ENCODE measurements at places on chromosomes 13 and 19. TPM values are rescaled to one million over a fixed set of nuclear protein-coding genes. Genes with fewer than 3 reads are reported as not detected.

GRCh38 chr19:31054430-31054829 lies 294.8 kb downstream of the TSHZ3 start:
- peak; percentile 56 for DNase-seq

DNA sequence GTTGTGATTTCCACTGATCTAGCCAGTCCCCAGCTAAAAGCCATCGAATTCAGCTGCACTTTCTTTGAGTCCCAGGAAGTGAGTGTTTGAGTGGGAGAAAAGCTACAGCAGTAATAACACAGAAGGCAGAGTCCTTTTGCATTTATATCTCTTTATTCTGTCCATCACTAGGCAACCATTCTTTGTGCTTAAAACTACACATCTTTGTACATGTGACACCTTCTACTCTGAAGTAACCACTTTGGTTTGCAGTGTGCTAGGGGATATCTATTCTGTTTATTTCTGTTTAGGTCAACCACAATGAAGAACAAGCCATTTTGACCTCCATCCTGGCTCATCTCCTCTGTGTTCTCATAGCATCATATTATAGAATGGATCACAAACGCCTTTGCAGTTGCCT lies 226.0 kb upstream of the SERP2 start:
- no peak for DNase-seq

GRCh38 chr19:38229585-38230073 lies 5.6 kb upstream of the DPF1 start:
- peak; percentile 59 for DNase-seq

DNA sequence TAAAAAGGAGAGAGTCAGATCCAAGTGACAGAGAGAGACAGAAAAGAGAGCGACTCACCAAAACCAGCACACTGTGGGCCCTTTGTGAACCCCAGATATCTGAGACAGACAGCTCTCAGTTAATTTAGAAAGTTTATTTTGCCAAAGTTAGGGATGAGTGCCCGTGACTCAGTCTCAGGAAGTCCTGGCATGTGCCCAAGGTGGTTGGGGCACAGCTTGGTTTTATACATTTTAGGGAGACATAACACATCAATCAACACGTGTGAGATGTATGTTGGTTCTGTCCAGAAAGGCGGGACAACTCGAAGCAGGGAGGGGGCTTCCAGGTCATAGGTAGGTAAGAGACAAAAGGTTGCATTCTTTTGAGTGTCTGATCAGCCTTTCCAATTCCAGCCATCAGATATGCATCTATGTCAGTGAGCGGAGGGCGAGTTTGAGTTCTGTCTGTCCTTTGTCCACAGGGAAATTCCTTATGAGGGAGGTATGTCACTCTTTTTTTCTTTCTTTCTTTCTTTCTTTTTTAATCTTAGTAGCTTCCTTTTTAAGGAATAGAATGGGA lies 37.2 kb upstream of the ATP11A start:
- no peak for DNase-seq

DNA sequence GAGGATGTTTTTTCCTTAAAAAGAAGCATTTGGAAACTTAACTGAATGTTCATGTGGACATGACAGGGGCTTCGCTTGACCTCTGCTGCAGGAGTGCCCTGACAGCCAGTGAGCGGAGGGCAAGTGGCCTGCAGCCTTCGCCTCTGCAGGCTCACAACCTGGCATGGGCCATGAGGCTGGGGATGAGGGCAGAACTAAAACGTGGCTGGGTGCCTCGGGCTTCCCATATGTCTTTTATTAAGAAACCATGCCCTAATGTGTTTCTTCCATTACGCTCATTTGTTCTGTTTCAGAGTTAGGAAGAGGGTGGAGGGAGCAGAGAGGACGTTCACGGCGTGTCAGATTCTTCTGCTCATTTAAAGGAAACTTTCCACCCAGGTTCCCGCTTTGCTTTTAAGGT lies 2.9 kb downstream of the ARHGEF7 start:
- DNase-seq = no peak

Gene ETV2
- 0.33 TPM for polyA plus RNA-seq

Gene MUC16
- not detected for polyA plus RNA-seq

GRCh38 chr19:50184196-50184595 lies 19.2 kb upstream of the MYH14 start:
- DNase-seq = no peak

Gene RETN
- not detected for polyA plus RNA-seq

DNA sequence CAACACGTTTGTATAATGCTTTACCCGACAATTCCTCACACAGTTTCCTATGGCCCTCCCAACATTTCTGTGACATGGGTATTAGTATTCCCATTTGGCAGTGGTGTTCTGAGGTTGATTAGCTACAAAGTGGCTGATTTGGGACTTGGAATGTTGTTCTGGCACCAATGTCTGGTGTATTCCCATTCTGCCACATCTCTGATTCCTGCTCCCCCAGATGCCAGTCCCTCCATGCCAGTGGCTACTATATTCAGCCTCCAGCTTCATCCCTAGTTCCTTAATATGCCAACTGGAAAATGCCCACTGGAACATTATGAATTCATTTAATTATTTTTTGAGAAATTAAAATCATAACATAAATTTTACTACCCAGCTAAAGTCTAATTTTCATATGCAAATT lies 60.6 kb upstream of the NBEA start:
- DNase-seq = no peak

Gene CYP2S1
- polyA plus RNA-seq = 2.5 TPM

DNA sequence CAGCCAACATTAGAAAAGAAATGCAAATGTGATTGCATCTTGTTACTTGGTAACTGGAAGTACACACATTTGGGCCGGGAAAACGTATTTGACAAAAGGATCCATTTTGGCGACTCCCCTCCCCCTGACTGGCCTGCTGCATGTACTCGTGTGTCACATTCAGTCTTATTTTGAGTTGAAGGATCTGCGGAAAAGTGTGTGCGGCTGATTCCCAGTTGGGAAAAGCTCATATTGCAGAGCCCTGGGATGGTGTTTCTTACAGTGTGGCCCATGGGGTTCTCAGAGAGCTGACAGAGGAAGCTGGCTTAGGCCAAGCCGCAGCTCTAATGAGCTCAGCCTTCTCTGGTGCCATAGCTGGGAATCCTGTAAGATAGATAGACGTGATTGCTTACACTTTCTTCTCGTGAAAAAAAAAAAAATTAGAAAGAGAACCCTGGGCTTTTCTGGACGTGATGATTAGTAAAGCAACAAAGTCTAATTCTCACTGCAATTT lies 170.3 kb upstream of the ARGLU1 start:
- DNase-seq = no peak

- DNase-seq = no peak
Measured at GRCh38 chr13:108947551-108948030, 318.2 kb downstream of the MYO16 start.

Gene ZIC2
- polyA plus RNA-seq = not detected

DNA sequence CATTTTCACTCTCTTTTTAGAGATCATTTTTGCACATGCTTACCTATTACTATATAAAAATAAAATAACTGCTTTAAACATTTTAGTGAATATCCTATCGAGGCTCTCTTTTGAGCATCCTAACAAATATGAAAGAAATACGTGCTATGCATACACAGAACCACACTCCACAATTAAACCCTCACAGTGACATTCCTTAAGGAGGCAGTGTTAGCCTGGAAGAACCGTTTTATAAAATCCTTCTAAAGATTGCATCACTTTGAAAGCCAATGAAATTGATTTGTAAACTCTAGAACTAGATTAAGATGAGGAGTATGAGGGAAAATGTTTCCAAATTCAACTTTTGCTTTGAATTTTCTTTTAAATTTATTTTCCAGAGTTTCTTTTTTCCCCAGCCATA lies 11.1 kb upstream of the ENOX1 start:
- no peak for DNase-seq

Gene IZUMO2
- polyA plus RNA-seq = not detected

DNA sequence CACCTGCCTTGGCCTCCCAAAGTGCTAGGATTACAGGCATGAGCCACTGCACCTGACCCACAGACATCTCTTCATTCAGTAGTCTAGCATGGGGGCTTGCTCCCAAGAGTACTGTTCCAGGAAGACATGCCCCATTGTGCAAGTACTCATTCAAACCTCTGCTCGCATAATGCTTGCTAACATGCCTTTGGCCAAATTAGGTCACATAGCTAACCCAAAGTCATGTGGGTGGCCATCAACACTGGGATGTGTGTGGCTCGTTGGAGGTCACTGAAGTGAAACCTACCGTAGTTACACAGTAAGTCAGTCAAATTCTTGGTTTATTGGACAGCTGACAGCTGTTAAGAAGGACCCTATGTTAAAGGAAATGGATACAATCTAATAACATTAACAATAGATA lies 20.3 kb downstream of the RFXAP start:
- DNase-seq = no peak

DNA sequence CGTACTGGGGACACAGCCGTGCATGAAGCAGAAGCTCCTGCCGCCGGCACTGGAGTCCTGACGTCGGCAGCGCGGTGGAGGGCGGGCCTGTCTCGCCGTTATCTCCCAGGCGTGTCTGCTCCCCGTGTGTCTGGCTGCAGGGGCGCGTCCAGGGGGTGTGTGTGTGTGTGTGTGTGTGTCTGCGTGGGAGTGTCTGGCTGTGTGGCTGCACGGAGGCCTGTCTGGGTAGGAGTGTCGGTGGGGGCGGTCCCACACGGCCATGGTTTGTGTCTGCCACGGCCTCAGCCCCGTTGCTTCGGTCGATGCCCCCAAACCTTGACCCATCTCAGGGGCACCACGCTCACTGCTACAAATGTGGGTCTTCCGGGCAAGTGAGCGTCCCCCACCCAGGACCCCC lies 18.3 kb downstream of the ARID3A start:
- no peak for DNase-seq

Gene GAS6
- 356 TPM for polyA plus RNA-seq

- peak; percentile 32 for DNase-seq
Measured at GRCh38 chr19:49590971-49591730, at the start of gene PRR12. PRR12 (plus strand) TSS chr19:49591182; CDS start chr19:49591655, 473 bp downstream.

GRCh38 chr19:58183817-58184215 lies 955 bp downstream of the ZNF274 start:
- no peak for DNase-seq

DNA sequence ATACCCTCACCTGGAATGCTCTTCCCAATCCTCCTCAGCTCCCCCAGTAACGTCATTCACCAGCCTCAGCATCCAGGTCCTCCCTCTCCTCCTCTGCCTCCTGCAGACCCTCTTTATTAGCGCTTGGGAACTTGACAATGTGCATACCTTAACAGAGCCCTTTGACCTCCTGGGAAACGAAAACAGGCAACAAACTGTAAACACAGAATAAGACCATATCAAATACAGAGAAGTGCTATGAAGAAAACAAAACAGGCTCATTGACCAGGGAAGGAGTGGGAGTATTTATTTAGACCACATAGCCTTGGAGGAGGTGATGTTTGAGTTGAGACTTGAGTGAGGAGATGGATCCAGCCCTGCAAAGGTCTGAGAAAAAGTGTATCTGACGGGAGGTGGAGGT lies 107.9 kb upstream of the SLC7A1 start:
- DNase-seq = no peak

Gene RNF17
- 0.04 TPM for polyA plus RNA-seq
